Renal pelvis (tissue), 12 donors: ENCODE measurements at places on chromosomes 12 and 14. TPM values are rescaled to one million over a fixed set of nuclear protein-coding genes. Genes with fewer than 3 reads are reported as not detected.

The TRIM9 gene
- 1.6 TPM for polyA plus RNA-seq

The ALX1 gene
- polyA plus RNA-seq = 32.2 TPM

The PLCZ1 gene
- 0.75 TPM for polyA plus RNA-seq

The CYP27B1 gene
- 1.6 TPM for polyA plus RNA-seq

The RTL1 gene
- polyA plus RNA-seq = not detected

The VEZT gene
- polyA plus RNA-seq = 74.6 TPM

The TAPBPL gene
- polyA plus RNA-seq = 17.8 TPM

The PMEL gene
- polyA plus RNA-seq = 3.6 TPM

The PRR4 gene
- polyA plus RNA-seq = 11.3 TPM

The TCL1B gene
- polyA plus RNA-seq = not detected

The CIDEB gene
- polyA plus RNA-seq = 24.7 TPM

The SLC38A4 gene
- 32.1 TPM for polyA plus RNA-seq
